H4 (cell line): ENCODE measurements at places on chromosomes 7 and 10.

DNA sequence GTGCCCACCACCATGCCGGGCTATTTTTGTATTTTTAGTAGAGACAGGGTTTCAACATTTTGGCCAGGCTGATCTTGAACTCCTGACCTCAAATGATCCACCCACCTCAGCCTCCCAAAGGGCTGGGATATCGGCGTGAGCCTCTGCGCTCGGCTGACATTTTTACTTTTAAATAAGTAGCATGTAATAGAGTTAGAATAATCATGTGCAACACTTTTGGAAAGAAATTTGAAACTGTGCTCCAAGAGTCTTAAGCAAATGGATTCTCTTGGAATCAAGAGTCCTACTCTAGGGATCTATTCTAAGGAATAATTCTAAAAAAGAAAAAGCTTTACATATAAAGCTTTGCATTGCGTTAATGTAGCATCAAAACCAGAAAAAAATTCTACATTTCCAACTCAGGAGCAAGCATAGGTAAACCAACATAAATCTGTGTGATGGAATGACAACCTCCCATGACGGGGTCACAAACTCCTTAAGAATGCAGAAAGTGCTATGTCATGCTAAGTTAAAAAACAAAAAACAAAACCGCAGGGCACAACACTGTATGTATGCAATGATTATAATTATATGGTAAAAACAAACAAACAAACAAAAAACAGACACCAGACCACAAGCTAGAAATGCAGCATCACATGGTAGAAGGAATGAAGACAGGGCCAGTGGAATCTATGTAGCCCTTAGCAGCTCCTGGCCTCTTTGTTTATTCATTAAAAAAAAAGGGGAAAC is 98.7 kb downstream of the RNF216 start:
- DNase-seq = peak; percentile 66

GRCh38 chr10:84943541-84943940 is 615.2 kb downstream of the CCSER2 start:
- DNase-seq = no peak

GRCh38 chr10:125448596-125448995 is 234.4 kb downstream of the TEX36 start:
- DNase-seq = peak; percentile 42

DNA sequence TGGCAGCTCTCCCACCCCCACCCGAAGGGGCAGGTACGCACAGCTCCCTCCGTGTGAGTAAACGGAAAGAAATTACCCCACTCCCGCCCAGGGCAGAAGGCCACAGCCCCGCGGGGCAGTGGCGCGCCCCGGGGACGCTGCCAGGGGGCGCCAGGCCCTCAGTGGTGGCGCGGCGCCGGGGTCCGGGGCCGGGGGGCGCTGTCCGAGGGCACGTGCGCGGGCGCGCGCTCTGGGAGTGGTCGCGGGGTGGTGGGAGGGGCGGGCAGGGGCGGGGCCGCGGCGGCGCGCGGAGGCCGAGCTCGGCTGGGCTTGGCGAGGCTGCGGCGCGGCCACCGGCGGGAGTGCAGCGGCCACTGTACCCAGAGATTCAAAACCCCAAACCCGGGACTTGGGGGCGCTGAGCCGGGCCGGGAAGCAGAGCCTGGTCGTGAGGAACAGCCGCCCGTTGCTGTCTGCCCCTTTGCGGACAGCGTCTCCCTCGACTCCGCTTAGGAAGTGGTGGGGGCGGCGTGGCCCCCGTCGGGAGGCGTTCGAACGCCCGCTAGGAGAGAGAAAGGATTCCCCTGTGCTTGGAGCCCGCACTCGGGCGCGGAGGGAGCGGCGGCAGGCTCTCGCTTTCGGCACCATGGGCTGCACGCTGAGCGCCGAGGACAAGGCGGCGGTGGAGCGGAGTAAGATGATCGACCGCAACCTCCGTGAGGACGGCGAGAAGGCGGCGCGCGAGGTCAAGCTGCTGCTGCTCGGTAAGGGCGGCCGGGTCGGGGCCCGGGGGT is at the start of gene GNAI1:
Gene GNAI1, plus strand, starts transcription at position 296 of the 773 bp plus-strand sequence. Its CDS starts 330 bp downstream, at position 626.
- peak; percentile 80 for DNase-seq

DNA sequence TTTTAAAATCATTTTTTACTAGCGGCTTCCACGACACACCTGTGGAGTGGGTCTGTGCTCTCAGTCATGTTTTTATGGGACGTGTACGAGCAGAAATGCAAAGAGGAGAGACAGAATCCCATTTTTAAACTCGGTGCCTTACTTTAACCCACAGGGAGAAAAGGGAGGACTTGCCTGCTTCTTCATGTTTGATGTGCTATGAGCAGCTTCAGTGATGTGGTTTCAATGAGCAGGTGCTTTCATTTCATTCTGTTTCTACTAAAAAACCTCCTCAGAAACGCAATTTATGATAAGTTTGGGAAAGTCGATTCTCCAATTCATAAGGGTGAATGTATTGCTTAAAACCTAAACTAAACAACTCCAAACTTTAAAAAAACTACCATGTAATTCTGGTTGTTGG is 537.2 kb downstream of the GATA3 start:
- no peak for DNase-seq

DNA sequence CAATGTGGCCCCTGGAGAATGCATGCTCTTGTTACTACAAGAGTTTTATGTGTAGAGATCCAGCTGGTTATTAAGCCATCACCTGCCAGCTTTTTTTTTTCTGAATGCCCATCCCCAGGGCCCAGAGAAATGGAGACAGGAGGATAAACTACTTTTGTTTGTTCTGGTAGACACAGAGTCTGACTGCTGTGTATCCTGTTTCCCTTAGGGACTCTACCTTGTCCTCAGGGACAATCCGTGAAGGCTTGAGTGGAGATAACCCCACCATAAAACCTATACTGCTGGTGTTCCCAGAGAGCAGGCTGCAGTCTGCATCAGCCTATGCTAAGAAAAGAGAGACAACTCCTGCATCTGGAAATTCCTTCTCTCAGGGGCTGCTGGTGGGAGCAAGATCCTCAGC is at the start of gene OR2A5:
Gene OR2A5, plus strand, starts transcription at position 301 of the 400 bp plus-strand sequence. CDS start 1,454 bp downstream, outside the sequence.
- DNase-seq = no peak
